Fibroblast of skin of left quadriceps (primary cell): ENCODE measurements at places on chromosomes 2 and 18.

DNA sequence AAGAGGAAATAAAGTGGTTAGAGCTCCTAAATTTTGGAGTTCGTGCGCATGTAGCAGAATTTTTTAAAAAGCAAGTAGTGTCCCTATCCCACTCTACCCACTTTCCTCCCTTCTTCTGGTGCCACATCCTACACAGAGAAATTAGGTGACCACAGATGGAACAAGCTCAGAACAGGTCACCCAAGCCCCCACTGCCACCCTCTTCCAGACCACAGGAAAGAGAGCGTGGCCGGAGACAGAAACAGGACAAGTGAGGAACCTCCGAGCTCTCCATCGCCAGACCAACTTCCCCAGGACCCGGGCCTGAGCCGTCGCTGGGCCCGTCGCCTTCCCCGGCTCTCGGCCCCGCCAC is 433 bp downstream of the NPC1 start:
- no peak for DNase-seq

DNA sequence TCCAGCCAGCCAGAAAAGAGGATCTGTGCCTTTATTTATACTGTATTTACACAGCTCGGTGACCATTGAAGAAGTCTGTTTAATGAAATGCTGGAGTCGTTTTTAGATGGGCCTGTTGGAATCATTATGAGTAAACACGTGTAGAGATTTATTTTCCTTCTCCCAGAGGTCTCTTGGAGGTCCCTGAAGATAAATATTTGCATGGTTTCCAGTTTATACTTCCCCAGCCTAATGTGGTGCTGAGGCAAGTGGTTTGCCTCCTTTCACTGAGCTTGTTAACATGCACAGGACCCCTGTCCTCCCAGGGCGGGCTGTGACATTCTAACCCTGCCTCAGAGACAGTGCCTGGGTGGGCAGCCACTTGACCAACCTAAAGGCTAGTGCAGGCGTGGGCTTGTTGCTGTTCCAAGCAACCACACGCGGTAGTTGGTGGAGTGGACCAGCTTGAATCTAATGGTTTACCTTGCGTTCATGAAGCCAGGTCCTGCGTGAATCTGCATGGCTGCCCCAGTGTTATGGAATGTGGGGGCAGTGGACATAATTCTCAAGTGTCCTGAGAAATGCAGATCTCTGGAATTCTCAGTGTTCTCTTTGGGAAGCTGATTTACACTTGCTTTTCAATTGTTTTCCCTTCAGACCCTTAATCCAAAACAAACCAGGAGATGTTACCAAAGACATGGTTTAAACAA is 130.2 kb upstream of the DLX2 start:
- DNase-seq: no peak

DNA sequence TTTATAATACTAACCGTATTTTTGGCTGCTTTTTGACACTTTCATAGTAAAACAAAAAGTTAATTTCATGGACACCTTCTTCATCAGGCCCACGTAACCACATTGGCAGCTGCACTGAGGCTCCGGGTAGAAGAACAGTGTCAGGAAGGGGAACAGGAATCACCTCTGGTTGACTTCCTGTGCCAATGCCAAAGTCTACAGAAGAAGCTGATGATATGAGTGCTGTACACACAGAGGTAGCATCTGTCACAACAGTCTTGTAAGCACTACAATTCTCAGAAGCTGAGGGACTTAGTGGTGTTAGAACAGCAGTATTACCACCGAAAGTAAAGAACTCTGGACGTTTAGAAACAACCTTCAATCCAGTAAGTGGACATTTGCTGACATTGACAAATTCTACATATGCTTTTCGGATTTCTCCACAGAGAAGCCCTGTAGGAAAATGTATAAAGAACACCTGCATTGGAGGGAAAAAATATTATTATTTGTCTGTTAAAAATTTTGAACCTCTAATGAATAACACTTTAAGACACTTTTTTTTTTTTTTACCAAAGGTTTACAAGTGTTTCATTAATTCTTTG is 85.3 kb downstream of the TRAPPC8 start:
- no peak for DNase-seq

DNA sequence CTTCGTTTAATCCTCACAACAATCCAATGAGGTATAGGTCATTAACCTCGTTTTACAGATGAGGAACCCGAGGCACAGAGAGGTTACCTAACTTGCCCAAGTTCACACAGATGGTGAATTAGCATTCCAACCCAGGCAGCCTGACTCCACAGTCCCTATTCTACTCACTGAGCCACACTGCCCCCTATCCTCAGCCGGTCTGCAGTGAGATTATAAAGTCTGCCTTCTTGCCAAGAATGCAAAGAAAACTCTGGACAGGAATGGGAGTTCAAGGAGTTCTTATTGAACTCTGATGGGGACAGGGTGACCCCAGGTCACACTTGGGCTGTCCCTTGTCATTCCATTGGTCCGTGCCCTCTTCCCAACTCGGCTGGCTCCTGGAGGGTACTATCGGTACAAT is 118.1 kb upstream of the MSH6 start:
- no peak for DNase-seq

- DNase-seq: peak; percentile 34
Observed at GRCh38 chr2:51812138-51812866, 780.4 kb upstream of the NRXN1 start.

DNA sequence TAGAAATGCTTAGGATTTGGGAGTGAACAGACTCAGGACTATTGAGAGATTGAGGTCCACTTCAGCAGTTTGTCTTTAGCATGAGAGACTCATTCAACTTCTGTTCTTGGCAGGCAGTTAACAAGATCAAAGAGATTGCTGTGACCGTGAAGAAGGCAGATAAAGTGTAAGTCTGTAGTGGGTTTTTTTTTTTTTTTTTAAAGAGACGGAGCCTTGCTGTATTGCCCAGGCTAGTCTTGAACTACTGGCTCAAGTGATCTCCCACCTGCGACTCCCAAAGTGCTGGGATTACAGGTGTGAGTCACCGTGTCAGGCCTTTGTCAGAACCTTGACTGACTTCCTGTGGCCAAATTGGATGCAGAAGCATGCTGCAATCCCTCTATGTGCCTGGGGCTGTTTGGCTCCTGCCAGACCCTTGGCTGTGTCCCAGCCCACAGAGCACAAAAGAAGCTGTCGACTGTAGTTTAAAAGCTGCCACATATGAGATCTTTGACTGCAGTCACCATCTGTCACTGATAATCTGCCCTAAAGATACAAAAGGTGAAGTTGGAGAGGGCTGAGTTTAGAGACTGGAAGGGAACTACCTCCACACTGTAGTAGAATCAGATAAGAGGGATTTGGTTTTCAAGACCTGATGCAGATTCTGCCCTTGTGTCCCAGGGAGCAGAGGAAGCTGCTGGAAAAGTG is 9.9 kb downstream of the CCT7 start:
- DNase-seq: no peak

DNA sequence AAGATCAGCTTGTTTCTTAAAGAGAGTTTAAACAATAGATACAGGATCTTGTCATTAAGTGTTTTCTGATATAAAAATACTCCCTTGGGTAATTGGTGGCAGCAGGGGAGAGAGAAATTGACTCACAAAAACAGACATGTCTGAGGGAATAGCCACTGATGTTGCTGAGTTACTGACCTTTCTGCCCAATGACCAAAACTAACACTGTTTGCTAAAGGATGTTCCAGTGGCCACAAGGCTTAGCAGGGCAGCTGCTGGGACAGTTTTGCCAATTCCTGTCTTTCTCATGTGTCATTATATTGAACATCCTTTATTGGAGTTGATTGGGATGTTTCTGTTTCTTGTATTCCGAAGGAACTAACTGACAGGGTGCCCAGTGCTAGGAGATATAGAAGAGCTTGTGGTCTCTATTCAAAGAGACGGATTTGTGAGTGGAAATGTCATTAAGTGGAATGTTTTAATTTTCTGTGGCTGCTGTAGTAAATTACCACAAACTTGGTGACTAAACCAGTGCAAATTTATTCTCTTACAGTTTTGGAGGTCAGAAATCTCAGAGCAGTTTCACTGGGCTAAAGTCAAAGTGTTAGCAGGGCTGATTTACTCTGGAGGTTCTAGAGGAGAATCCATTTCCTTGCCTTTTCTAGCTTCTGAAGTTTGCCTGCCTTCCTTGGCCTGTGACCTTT is 124.8 kb upstream of the RMDN2 start:
- no peak for DNase-seq

DNA sequence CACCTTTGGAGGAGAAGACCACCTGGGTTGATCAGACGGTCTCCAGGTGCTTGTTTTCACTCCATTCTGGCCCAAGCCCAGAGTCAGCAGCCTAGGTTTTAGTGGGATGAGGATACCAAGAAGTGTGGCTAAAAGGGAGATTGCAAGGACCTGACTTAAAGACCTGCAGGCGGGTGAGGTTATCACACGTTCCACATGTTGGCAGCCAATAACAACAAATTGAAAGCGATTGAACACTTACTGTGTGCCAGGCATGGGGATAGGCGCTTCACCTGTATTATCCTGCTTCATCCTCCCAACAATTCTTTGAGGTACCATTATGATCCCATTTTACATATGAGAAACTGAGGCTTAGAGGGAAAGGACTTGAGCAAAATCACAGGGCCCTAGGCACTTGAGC is 5.0 kb downstream of the ARL4C start:
- no peak for DNase-seq

GRCh38 chr2:226295123-226295522 is 504.5 kb downstream of the IRS1 start:
- no peak for DNase-seq

- DNase-seq: no peak
Observed at GRCh38 chr2:238097988-238098871, 1.9 kb upstream of the ESPNL start.

GRCh38 chr18:51513517-51513916 is 316.0 kb upstream of the MEX3C start:
- DNase-seq: no peak

DNA sequence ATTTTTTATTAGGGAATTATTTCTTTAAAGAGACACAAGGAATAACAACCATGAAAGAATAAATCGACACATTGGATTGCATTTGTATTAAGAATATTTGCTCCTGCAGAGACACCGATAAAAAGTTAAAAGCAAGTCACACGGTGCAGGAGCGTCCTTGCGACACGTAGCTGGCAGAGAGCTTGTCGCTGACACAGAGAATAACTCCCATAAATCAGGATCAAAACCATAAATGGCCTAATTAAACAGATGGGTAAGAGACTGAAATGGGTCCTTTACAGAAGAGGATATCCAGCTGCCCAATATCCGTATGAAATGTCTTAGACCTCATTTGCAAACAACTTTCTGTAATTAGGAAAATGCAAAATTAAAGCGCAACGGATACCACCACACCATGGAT is 126.1 kb upstream of the SNTG2 start:
- DNase-seq: no peak

- no peak for DNase-seq
Observed at GRCh38 chr2:206670531-206671319, 28.4 kb downstream of the FAM237A start.
